Activated CD4-positive, CD25-positive, alpha-beta regulatory T cell treated with anti-CD3 and anti-CD28 coated beads, Interleukin-2, amount 50 U/mL, for 24 hours (primary cell): ENCODE measurements at places on chromosomes 13 and 19.

DNA sequence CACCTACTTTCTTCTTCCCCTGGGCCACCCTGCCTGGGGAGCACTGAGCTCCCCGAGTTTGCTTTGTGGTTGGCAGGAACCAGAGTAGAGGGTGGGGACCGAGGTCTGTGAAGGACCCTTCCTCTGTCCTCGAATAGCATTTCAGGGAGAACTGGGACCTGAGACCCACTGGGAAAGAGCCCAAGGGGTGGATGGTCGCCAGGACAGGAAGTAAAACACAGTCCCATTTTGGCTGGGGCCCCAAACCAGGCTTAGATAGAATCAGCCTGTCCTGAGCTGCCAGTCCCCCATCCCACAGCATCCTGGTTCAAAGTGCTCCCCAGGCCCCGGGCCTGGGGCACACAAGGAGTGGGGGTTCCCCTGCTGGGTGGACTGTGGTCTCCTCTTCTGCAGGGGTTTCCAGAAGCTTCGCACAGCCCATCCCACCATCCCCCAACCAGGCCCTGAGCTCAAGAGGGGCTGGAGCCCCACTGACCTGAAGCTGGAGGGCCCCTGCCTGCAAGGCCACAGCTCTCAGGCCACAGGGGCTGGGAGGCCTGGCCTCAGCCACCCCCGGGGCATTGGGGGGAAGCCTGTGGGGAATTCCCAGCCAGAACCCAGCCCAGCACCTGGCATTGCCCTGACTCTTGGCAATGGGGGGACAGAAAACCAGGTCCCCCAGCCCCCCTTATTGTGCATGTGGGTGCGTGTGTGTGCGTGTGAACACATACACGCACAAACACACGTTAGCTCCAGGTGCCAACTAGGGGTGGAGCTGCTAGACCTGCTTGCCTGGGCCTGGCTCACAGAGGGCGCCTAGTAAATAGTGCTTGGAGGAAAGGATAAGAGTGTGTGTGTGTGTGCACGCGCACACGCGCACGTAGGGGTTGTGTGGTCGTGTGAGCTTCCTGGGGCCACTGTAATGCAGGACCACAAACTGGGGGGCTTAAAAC lies 995 bp upstream of the MKNK2 start:
- ATAC-seq = peak; percentile 4

GRCh38 chr13:23320926-23321534 lies 112.5 kb downstream of the SACS start:
- ATAC-seq = no peak

- ATAC-seq = no peak
These were observed 53.0 kb downstream of the KCTD15 start for GRCh38 chr19:33849551-33850147.

GRCh38 chr13:97259410-97259797 lies 37.3 kb downstream of the MBNL2 start:
- no peak for ATAC-seq

DNA sequence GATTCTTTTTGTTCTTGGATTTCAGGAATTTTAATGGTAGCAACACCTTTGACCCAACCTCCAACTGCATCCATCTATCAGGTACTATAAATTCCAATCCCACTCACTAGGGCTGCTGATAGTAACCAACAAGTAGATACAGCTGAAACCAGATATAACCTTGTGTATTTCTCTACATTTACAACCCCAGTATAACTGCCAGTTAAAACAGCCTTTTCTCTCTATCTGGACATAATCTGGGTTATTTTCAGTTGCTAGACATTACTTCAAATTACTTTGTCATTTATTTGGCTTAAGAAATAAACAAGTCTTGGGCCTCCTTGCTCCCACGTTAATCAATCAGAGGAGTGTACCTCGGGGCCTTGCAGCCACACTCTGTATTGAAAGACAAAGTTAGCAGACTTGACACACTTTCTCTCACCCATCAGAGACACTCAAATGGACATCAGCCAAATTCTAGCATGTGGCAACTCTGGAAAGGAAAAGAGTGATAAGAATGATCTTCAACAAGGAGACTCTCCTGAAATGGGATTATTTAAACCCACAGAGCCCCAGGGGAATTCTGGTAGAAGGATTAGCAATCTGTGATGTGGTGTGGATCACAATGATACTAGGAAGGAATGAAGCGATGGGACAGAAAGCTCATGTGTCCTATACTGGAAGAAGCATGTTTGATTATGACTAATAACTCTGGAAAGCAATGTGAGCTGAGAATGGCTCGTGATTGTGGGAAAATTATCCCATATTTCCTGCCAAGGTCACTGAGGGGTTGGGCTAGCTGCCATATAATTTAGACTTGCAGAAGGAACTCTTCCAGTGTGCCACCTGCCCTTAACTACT lies 157.5 kb downstream of the FLT1 start:
- ATAC-seq = no peak

DNA sequence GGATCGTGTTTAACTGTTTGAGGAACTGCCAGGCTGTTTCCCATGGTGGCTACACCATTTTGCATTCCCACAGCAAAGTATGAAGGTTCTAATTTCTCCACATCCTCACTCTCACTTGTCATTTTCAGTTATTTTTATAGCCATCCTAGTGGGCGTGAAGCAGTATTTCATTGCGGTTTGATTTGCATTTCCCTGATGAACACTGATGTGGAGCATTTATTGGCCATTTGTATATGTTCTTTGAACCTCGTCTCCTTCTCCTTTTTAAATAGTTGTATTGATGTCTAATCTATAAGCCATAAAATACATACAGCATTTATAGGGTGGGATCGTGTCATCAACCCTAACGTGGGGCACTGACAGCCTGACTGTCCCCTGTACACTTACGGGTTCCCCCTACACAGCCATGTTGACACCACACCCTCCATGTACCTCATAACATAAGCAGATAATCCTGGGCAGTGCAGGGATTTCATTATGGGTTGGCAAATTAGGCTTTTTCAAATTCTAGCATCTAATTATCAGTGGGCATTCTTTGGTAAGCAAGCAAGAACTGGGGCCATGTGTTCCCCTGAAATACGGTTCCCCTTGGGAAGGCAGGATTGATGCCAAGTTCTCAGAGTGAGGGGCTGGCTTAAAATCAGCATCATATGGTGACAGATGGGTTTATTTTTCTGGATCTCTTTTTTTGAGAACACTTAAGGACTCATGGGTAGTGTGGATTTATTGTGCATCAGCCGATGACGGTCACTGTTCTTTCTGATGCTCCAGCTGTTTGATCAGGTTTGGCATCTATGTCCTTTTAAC lies 11.6 kb upstream of the ZBTB45 start:
- ATAC-seq = no peak

DNA sequence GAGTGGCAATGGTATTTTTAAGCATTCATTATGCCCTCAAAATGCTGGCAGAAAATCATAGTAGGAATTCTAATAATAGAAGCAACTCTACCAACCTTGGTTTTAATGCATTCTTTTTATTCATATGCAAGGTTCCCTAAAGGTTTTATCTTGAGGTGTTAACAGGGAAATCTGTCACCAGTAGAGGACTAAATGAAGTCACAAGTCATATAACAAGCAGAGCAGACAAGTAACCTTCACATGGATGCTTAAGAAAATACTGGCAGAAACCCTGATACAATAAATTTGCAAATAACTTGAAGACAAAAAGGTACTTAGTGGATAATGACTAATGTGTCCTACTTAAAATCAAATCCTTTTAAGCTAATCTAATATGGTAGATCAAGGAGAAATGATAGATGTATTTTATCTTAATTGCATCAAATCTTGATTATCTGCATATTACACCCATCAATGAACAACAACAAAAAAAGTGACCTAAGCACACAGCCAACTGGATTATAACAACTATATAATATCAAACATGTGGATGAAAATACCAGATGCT lies 73.3 kb downstream of the RFC3 start:
- ATAC-seq = no peak

DNA sequence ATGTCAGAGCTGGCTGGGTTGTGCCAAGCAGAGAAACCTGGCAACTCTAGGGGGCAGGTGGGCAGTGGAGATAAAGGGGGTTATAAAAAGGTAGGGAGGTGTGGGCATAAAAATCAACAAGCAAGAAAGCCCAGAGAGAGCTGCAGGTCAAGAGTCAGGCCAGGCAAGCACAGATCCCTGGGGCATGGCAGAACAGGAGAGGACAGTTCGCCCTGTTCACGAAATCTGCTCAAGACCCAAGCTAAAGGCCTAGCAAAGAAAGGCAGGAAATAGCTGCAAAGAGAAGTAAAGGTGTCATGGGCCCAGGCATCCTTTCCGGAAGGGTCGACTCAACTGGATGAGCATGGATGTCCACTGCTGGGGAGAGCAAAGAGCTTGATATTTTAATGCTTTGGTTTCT lies 3.4 kb downstream of the MBNL2 start:
- ATAC-seq = no peak

DNA sequence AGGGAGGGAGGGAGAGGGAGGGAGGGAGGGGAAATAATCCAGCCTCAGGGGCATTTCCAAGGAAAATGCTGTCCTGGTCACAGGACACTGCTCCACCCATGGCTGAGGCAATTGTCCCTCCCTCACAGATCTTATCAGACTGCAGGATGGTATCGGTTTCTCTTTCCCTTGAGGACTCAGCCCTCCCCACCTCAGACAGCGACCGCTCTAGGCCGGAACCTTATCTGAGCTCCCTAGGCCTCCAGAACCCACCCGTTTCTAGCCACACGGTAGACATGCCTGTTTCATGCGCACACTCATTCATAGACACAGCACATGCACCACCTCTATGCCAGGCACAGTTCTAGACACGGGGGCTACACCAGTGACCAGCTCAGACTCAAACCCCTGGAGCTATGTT lies 10.0 kb upstream of the IZUMO2 start:
- ATAC-seq = peak; percentile 21

GRCh38 chr13:29688193-29688592 lies 92.7 kb upstream of the SLC7A1 start:
- ATAC-seq = no peak

- no peak for ATAC-seq
These were observed 2662.4 kb upstream of the PCDH20 start for GRCh38 chr13:64078025-64078424.

DNA sequence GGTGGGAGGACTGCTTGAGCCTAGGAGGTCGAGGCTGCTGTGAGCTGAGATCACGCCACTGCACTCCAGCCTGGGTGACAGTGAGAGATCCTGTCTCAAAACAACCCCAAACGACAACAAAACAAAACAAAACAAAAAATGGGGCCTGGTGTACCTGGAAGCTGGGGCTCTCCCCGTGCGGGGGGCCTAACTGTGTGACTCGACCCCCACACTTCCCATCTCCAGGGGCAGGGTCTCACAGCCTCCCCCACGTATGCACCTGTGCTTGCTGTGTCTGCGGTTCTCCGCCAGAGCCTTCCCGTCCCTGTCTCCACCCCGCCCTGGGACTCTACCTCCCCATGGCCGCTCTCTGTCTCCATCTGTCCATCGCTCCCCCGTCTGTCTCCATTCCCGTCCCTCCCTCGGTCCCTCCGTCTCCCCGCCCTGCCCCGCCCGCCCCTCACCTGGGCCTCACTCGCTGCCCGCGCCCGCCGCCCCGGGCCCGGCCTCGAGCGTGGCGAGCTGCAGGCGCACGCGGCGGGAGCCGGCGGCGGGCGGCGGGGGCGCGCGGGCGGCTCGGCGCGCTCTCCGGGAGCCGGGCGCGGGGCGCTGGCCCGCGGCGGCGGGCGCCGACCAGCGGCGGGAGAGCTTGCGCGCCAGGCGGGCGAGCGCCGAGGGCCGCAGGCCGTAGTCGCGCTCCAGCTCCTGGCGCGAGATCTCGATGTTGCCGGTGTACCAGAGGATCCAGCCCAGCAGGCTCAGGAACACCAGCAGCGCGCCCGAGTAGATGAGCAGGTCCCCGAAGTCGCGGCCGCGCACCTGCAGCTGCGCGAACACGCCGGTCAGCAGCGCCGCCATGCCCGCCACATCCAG lies 587 bp downstream of the TMEM238 start:
- peak; percentile 2 for ATAC-seq

DNA sequence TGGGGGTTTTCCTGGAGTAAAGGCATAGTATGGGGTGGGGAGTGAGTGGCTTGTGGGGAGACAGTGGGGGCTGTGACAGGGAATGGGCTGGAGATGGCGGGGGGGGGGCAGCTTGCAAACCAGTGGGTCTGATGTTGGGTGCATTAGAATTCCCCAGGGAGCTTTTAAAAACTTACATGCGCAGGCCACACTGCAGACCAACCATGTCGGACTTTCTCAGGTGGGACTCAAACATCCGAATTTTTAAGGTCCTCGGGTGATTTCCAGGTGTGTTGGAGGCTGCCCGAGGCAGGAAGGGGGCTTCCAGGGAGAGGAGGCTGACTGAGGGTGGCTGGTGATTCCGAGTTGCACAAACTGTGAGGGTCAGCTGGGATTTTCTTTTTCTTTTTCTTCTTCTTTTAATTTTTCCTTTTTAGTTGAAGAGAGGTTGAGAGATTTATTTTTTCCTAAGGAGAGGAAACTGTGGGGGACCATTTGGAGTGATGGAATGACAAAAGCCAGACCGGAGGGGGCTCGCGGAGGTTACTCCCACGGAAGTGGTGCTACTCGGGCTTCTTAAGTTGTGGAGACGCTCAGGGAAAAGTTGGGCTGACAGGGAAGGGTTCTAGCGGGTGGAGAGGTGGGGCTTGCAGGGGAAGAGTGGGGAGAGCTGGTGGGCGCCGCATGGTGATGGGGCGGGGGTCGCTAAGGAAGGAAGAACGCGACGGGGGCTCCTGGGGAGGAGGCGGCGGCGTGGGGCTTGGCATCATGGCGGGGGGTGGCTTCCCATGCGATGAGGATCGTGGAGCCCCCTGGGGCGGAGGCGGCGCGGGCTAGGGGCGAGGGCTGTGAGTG lies 997 bp upstream of the CACNG8 start:
- ATAC-seq = no peak

- ATAC-seq = no peak
These were observed 751 bp downstream of the ZNF584 start for GRCh38 chr19:58409010-58409790.

GRCh38 chr13:77535448-77535847 lies at the start of gene SCEL:
Gene SCEL (plus strand): TSS chr13:77535706. CDS start chr13:77555876, 20,170 bp downstream.
- ATAC-seq = no peak

GRCh38 chr19:51417810-51418157 lies 342 bp upstream of the SIGLEC10 start:
- ATAC-seq = no peak

GRCh38 chr19:1577090-1577928 lies 9.2 kb upstream of the MEX3D start:
- ATAC-seq = no peak
